CD8-positive, alpha-beta memory T cell (primary cell): ENCODE measurements at places on chromosomes 6 and 20.

DNA sequence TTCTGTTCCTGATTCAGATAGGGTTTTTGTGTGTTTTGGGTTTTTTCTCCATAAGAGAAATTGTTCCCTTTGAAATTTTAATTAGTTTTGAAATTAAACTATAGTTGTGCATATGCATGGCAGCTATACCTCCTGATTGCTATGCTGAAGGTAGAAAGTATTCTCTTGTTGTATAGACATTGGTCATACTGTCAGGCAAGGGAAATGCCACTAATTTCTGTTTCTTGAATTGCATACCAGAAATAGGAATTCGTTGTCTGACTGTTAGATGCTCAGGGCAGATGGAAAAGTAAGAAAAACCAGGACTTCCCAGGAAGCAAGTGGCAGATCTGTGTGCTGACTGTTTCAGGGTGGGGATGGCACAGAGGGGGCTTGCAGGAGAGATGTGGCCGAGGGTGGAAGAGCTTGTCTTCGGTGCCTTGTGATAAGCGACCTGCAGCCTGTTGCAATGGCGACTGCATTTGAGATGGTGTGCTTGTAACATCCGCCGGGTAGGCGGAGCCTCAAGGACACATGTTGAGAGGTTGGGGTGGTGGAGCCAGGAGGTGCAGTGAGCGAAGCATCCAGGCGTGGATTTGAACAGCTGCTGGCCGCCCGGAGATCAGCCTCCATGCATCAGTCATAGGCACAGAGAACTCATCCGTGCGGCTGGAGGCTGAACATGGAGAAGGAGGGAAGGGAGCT lies 42.8 kb downstream of the RREB1 start:
- DNase-seq = no peak

GRCh38 chr6:36998723-36999038 lies 6.8 kb upstream of the FGD2 start:
- no peak for DNase-seq

DNA sequence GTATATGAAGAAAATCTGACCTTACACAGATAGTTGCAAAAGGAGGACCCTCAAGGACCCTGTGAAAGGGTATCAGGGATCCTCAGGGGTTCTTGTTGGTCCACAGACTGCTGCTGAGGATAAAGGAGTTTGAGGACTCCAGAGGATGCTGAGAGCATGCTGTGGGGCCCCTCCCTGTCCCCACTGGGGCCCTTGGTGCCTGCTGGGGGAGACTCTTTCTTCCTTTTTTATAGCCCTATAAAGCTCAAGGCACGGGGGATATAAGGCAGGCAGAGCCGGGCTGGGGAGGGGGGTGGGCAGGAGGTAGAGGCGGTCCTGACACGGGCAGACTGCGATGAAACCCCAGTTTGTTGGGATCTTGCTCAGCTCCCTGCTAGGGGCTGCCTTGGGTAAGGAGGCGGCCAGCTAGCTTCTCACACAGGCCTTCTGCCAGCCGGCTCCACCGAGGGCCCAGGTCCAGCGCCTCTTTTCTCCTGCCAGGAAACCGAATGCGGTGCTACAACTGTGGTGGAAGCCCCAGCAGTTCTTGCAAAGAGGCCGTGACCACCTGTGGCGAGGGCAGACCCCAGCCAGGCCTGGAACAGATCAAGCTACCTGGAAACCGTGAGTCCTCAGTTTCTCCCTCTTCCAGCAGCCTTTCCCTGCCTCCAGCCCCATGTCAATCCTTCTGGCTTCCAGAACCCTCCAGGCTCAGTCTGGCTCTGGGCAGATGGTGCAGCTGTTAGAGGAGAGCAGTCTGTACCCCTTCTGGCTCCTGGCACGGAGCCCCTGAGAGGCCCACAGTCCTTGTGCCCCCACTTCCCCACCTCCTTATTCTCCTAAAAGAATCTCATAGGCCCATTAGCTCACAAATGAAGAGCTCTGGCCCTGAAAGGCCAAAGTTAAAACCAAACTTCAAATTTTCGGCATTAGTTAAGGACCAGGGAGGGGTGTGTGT lies at the start of gene LY6G6D:
Gene LY6G6D, plus strand, starts transcription at position 327 of the 937 bp plus-strand sequence. Its CDS starts 8 bp downstream, at position 335.
- no peak for DNase-seq

DNA sequence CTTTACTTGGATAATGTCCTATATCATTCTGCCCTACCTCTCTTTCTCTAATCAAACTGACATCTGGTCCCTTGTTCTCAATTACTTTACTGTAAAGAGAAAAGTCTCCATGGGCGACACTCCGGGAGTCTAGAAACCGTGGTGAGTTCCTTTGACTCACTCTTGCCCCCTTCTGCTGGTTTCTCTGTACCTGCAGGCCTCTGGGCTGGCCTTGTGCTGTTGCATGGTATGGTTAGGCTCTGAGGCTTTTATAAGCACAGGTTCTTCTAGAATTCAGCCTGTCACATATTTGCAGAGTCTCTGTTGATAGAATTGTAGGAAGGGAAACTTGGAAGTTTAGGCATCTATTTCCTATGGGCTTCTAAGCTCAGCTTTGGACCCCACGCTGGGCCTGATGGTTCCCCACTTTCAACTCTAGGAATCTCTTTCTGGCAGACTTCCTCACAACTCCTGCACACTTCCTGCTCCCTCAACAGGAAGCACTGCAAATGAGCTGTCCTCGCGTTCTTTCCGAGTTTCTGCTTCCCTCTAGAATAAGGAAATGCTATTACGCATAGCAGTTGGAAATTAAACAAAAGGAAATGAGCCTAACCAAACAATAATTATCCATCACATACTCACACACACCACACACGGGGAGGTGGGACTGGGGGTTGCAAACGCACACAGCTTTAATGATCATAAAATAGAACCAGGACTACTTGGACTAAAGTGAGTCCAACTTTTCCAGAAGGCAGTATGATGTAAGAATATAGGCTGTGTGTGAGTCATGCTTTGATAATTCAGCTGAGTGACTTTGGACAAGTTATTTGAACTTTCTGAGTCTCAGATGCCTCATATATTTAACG lies 683.3 kb downstream of the QKI start:
- no peak for DNase-seq

DNA sequence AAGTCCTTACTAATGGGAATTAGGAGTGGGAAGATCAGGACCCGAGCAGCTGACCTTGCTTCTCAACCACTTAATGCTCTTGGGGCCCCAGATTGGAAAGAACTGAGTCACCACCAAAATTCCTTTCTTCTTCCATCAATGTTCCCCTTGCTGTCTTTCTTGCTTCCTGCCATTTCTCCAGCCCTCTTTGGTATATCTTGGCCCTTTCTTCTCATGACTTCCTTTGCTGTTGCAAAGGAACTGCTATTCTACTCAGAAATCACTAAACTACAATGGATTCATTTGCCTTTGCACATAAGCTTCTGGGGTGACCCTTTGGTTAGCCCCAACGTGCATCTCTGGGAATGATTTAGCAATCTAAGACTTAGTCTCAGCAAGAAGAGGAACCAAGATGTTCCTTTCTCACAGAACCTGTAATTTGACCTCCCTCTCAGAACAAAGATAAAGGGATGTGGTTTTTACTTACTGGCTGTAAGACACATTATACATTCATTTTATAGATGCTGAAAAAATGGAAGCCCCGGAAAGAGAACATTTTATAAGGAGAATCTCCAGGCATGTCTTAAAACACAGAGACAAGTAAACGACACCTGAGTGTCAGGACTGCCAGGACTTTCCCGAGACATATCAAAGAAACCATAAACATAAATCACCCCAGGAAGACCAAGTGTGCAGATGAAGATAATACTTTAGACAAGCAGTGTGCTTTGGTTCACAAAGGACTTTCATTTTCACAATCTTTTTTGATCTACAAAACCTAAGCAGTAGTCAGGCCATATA lies 99.0 kb upstream of the TNFAIP3 start:
- peak; percentile 28 for DNase-seq

DNA sequence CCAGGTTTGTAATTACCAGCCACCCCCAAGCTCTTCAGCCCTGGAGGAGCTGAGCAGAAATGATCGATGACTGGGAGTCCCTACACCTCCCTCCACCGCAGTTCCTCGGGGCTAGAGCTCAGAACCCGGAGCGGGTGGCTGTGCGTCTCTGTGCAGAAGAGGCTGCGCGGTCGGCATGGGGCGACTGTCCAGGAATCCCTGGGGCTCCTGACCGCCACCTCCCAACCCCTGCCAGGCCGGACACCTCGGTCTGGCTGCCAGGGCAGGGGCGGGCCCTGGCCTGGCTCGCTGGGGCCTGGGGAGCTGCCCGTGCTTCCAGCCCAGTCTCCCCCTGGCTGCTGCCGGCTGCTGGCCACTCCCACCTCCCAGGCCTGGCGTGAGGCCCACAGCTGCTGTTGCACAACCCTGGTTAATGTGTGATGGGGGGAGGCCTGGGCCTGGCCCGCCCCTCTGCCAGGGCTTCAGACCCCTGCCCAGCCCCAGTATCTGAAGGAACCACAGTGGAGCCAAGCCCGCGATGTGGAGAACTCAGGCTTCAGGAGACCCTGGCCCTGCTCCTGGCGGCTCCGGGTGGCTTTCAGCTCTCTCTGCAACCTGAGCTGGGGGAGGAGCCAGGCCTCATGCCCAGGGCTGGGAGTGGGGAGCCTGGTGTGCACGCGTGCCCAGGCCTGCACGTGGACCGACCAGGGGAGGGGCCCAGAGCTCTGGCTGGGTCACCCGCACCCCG lies 1.2 kb downstream of the SLC2A4RG start:
- DNase-seq = peak; percentile 23

DNA sequence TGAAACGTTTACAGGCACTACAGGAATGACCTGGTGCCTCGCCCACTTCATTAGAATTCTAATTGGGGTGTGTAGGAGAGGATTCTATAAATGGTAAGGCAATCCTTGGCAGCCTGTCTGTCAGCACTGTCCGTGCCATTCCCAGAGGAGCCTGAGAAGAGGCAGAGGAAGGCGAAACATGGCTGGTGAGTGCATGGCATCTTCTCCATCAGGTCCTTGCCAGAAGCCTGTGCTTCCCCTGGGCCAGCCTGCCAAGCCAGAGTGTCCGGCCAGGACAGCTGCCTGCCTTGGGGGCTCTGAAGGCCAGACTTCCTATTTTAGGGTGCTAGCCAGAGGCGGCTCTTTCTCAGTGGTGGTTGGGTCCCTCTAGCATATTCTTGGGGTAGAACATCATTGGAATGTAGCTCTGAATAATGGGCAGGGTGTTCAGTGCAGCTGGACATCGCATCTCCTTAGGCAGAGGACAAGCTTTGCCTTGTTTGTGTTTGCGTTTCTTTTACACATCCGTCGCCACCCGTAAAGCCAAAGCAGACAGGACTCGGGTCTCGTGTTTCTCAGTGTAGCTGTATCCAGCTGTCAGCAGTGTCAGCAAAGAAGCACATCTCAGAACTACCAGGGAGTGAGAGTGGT lies at the start of gene TGM3:
Gene TGM3, plus strand, starts transcription at position 116 of the 630 bp plus-strand sequence. Its CDS starts 63 bp downstream, at position 179.
- no peak for DNase-seq

- no peak for DNase-seq
Observed at GRCh38 chr20:57317789-57318371, 11.7 kb upstream of the SPO11 start.

DNA sequence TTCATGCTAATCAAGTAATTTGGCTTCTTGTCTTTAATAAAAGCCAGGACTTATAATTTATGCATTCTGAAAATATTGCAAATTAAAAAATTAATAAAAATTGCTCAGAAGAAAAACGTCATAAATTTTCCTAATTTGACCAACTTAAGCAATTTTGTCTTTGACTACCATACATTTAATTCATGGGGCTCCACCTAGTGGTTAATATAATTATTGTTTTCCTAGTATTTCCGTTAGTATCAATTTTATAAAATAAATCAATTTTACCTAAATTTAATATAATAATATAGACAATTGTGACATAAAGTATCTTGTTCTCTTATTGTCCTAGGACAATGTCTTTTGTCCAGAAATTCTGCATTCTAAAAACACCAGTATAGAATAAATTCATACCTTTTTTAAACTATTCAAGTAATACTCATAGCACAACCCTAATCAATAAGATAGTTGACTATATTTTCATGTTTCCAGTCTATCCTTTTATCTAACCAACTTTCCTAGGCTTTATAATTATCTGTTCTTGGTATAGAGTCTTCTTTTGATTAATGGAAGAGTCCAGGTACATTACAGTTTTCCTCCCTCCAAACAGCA lies 319.9 kb downstream of the TRDN start:
- DNase-seq = no peak

DNA sequence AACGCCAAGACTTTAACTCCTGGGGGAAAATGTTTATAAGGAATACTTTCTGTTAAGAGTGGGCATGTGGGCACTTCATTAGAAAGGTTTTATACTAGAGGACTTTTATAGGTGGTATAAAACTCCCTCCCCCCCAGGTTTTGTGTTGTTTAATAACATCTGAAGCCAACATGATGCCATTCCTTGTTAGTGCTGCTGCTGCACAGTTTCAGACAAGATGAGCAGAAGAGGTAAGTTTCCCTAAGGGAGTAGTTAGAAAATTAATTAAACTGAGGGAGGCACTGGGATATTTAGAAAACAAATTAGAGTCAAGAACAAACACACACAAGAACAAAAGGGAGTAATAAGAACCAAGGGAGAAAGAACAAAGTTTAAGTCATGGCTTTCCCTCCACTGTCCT lies 362.4 kb downstream of the GRIK2 start:
- DNase-seq = no peak

- DNase-seq = no peak
Observed at GRCh38 chr6:12384357-12384912, 94.3 kb downstream of the EDN1 start.

- DNase-seq = no peak
Observed at GRCh38 chr20:55386686-55387085, 618.6 kb downstream of the CBLN4 start.

DNA sequence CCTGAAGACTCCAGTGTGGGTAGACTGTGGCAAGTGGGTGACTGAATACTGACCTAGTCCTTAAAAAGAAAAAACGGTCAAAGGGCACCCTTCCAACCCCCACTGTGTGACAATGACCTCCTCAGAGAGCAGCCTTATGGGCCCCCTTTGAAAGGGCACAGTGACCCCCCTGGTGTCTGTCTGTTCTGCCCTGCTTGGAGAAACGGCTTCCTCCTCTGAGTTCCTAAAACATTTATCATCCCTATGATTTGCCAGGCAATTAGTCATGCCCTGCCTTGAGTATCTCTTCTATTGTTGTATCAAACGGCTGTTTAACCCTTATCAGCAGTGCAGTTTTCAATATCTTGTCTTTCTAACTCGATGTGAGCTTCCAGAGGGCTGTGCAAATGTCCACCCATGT lies 21.0 kb upstream of the STX16 start:
- no peak for DNase-seq

- DNase-seq = no peak
Observed at GRCh38 chr6:142844065-142844755, 100.8 kb downstream of the HIVEP2 start.

- DNase-seq = no peak
Observed at GRCh38 chr6:7198833-7199800, 91.4 kb downstream of the RREB1 start.

- DNase-seq = no peak
Observed at GRCh38 chr20:40970218-40970617, 58.4 kb upstream of the TOP1 start.

- DNase-seq = no peak
Observed at GRCh38 chr20:40191573-40191972, 497.5 kb downstream of the MAFB start.

GRCh38 chr20:6714279-6714711 lies 53.2 kb upstream of the BMP2 start:
- no peak for DNase-seq

GRCh38 chr6:18326001-18326400 lies 61.1 kb upstream of the RNF144B start:
- DNase-seq = no peak
